ENCODE measurements at places on chromosomes 6 and 20.

- no peak for DNase-seq
These were observed 50.8 kb downstream of the UTRN start for GRCh38 chr6:144335914-144336313.

DNA sequence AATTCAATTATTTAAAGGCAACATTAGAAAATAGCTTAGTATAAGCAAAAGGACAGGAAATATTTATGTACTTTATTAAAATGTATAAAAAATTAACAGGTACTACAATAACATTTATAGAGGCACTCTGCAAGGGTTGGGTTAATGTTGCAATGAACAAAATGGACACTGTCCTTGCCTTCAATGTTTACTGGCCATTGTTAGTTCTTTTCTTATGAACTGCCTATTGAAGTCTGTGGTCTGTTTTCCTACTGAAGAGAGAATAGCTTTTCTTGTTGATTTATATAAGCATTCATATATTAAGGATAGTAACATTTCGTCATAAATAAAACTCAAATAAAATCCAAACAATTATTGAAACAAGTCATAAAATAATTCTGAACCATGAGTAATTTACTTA is 135.3 kb upstream of the BEND6 start:
- DNase-seq: no peak

DNA sequence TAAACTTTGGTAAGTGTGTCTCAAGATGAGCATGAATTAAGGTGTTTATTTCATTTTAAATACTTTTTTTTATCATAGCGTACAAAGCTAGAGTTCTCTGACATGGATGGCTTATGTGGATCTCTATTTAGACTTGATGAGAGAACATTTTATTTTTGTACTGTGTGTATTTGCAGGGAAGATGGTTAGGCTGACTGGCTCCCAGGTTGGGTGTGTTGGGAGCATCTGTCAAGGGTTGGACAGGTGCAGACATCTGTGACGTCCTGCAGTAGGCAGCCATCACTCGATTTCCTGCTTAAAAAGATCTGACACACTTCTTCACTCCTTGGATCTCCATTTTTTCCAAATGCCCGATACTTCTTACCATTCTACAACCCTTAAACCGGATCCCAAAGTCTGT is 221.9 kb upstream of the QKI start:
- no peak for DNase-seq

- no peak for DNase-seq
These were observed 119.0 kb downstream of the RTN4IP1 start for GRCh38 chr6:106510090-106510970.

GRCh38 chr6:142850679-142851423 is 94.1 kb downstream of the HIVEP2 start:
- DNase-seq: no peak

- DNase-seq: peak; percentile 90
These were observed 38.6 kb downstream of the GHRH start for GRCh38 chr20:37223053-37223452.

DNA sequence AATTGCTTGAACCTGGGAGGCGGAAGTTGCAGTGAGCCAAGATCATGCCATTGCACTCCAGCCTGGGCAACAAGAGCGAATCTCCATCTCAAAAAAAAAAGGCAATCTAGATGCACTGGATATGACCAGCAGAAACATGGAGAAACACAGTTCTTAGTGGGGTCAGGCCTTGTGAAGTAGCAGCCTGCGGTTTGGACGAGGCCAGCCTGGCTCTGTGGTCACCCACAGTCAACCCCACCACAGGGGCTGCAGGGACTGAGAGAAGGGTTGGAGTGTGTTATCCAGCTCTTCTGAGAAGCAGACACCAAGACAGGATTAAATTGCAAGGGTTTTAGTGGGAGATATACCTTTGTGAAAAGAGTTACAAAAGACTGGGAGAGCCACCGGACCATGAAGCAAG is 194.3 kb upstream of the PROKR2 start:
- DNase-seq: no peak

DNA sequence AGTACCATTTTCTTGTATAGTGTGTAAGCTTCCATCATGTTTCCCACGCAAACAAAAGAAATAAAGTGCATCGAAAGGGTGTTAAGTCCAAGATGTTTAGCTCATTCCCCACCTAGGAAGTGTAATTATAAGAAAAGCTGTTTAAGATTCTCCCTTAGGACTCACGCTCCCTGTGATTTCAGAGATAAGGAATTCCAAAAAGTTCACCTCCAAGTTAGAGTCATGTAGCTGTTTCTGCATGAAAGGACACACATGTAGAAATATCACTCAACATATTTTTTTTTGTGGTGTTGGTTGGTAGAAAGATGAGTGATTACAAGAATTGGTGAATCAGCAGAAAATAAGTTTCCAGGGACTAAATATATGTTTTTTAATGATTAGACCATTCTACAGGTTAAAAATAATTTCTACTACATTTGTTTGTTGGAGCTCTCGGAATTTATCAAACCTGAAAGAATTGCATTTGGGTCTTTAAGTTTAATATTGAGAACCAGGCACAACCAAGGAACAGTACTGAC is 10.4 kb downstream of the OPN5 start:
- DNase-seq: no peak

DNA sequence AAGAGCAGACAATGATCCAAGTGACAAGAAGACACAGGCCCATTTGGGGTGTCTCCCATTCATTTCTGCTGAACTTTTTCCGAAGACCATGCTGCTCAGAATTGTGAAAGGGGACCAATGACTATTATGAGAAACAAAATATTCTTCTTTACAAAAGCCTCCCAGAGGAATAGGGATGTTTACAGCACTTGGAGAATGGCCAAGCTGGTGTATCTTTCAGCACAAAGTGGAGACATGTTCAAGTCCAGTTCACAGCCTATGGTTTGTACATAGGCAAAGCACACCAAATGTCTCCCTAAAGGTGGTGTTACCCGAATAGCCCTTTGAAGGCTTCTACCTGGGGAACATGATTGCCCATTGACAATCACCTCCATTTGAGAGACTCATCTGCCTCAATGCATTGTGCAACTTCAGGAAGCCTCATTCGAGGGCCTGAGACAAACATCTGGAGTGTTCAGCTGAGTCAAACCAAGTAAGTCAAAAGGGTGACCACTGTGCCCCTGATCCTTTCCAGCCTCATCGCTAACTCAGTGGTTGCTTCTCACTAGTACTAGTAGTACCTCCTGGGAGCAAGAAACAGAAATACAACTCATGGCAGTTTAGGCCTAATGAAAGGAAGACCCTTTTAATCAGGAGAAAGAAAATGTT is 451.0 kb upstream of the MARCKS start:
- no peak for DNase-seq

DNA sequence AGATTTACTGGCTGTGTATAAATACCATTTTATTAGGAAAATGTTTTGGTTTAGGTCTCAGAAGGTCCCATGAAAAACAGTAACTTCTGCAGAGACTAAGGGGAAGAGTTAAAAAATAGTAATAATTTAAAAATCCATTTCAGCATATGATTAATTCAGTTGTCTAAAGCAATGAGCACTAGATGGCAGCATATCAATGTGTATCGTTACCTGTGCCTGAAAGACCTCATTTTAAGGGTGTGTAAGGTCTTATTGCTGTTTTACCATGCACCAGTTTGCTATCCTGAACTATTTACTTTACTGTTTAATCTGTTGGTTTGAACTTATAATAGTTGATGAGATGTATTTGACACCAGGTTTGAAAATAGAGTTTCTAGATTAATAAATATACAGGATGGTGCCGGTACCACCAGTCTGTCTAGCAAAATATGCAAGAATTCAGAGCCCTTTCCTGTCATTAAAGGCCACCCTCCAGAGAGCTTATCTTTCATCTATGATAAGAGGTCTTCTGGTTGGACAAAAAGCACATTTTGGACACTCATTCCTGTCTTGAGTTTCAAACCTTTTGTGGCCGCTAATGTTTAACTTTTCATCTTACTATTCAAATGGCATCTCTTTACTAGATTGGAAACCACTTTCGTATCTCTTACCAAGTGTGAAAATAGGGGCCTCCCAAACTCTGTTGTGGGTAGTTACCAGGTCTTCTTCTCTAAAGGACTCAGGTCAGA is 8.9 kb upstream of the AHI1 start:
- no peak for DNase-seq

DNA sequence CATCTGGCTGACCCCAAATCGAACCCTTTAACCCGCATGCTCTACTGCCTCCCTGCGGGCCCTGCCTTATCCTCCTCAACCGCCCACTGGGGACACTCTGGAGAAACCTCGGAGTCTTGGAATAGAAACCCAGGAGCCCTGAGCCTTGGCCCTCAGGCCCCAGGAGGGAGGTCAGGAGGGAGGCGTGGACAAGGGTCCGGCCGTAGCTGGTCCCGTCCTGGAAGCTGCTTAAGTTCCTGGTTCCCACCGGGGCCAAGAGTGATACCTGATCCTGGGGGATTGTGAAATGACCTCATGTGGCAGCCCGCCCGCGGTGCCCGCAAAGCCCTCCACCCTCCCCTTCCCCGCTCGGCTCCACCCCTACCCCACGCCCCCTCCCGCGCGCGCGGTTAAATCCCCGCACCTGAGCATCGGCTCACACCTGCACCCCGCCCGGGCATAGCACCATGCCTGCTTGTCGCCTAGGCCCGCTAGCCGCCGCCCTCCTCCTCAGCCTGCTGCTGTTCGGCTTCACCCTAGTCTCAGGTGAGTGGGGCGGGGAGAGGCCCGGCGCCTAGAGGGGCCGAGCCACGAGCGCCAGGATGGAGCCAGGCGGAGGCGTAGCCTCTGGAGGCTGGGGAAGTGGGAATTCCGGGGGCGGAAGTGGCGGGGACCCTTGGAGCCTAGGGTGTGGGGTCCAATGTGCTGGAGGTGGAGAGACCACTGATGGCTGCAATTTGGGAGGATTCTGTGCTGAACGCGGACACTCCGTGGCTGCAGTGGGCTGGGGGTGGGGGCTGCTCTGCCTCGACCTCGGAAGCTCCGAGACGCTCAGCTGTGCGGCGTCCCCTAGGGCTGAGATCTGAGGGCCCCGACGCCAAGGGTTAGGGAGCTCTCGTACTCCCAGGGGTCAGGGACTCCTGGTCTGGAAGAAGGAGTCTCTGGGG is at the start of gene WFDC2:
Gene WFDC2, plus strand, starts transcription at position 418 of the 926 bp plus-strand sequence. Its CDS starts 29 bp downstream, at position 447.
- no peak for DNase-seq

GRCh38 chr6:131678442-131678841 is 22.8 kb downstream of the OR2A4 start:
- DNase-seq: no peak

- DNase-seq: no peak
These were observed 72.6 kb downstream of the PHIP start for GRCh38 chr6:79005497-79005896.

GRCh38 chr20:45911486-45912343 is at the start of gene PLTP:
Gene PLTP, minus strand, starts transcription at chr20:45912155. Its CDS starts 703 bp downstream, at chr20:45911452.
- no peak for DNase-seq

GRCh38 chr6:104064876-104065275 is 794.8 kb downstream of the HACE1 start:
- no peak for DNase-seq

DNA sequence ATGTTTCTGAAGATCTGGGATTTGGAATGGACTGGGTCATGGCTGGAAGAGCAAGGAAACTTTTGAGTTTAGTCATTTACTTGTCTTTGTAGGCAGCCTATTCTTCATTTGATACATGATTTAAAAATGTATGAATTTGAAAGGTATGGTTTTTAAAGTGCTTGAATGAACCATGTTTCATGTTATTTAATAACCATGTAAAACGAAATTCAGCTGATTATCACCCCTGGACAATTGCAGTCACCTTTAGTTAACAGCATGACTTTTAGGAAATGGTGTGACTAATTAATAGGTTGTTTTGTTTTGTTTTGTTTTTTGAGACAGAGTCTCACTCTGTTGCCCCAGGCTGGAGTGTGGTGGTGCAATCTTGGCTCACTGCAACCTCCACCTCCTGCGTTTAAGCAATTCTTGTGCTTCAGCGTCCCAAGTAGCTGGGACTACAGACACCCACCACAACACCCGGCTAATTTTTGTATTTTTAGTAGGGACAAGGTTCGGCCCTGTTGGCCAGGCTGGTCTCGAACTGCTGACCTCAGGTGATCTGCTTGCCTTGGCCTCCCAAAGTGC is 2.1 kb downstream of the STX11 start:
- DNase-seq: no peak

GRCh38 chr6:169489563-169490245 is 212.1 kb downstream of the WDR27 start:
- DNase-seq: peak; percentile 78

GRCh38 chr6:1971612-1972011 is 273.8 kb downstream of the GMDS start:
- DNase-seq: no peak

GRCh38 chr6:46882645-46883044 is 39.1 kb downstream of the ADGRF5 start:
- no peak for DNase-seq

- DNase-seq: no peak
These were observed 112.5 kb downstream of the FAM217A start for GRCh38 chr6:3966426-3966825.

DNA sequence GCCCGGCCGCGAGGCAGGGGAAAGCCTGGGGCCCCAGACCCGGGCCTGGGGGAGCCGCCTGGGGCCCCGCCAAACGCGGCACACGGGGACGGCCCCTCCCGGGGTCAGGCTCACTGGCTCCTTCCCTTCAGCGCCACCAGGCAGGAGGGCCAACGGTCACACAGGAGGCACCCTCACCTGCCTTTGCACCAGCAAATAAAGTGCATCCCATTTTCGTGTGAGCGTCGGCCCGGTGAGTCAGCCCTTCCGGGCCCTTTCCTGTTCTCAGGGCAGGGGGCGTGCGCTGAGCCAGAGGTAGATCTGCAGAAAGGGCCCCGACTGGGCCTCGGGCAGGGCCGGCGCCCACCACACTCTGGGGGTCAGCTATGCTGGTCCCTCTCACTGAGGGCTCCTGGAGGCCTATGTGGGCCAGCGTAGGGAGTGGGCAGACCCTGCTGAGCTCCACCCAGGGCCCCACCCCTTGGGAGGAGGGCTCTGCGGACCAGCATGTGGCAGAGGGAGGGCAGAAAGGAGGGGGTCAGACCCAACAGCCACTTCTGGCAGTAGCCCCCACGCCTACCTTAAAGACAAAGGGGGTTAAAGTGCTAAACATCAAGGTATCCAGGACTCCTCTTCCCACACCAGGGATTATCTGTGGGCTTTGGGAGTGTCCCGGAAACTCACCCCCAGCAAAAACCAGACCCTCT is 931 bp upstream of the UCKL1 start:
- DNase-seq: no peak

Measured in stromal cell of bone marrow (primary cell).